ENCODE measurements at places on chromosomes 16 and 17.

DNA sequence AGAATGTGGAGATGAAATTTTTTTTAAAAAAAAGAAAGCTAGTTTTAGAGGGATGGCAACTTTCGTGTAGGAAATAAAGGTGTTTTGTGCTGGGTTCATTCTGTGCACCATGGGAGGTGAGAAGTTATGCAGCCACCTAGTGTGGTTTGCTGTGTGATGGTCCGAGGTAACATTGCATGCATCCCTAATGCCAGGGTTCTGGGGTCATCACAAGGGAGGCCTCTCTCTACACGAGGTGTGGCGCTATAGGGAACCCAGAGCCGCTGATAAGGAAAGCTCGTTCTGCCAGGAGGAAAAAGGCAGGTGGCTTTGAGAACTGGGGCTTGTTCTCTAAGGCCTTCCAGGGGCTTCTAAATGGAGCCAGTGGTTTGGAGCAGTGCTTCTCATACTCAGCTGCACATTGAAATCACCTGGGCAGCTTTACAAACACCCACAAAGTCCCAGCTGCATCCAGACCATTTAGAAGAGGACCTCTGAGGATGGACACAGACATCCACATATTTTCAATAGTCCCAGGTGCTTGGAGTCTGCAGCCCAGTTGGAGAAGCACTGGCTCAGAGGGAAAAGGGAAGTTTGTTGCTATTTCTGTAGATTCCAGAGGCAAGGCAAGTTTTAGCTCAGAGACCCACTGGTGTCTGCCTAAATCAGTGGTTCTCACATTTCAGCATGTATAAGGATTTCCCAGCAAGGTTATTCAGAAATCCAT is 43.5 kb downstream of the VPS35L start:
- DNase-seq, result no peak

DNA sequence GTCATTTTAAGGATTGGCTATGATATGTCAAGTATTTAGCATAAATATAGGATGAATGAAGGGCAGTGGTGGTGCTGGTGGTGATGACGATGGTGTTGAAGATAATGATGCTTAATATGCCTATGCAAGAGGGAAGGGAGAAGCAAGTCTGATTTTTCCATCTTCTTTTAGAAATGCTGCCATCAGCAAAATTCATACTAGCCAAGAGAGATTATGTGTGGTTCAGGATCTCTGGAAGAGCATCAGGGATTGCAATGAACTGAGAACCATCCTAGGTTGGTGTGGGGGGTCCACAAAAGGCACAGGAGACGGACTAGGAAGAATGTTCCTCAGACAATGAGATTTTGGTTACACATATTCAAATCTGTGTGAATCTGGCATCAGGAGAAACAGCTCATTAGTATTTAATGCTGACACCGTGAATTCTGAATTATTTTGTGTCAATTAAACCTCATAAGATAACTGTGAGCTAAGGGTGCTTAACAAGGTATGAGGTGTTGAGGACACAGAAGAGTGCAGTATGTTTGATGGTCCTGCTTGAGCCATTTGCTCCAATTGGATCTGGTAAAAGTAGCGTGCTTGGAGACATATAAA is 1120.8 kb upstream of the GOT2 start:
- DNase-seq, result no peak

DNA sequence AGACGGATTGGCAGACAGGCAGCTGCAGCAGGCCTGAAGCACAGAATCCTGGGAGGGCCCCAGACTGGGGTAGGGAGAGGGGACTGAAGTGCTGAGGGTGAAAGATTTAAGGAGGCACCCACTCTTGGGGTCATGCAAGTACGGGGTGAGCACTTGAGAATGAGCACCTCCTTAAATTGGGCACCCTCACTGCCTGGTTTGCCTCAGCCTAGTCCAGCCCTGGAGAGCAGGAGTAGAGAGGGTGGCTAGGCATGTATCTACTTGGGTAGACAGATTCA is 154.1 kb upstream of the CDC42EP4 start:
- no peak for DNase-seq

DNA sequence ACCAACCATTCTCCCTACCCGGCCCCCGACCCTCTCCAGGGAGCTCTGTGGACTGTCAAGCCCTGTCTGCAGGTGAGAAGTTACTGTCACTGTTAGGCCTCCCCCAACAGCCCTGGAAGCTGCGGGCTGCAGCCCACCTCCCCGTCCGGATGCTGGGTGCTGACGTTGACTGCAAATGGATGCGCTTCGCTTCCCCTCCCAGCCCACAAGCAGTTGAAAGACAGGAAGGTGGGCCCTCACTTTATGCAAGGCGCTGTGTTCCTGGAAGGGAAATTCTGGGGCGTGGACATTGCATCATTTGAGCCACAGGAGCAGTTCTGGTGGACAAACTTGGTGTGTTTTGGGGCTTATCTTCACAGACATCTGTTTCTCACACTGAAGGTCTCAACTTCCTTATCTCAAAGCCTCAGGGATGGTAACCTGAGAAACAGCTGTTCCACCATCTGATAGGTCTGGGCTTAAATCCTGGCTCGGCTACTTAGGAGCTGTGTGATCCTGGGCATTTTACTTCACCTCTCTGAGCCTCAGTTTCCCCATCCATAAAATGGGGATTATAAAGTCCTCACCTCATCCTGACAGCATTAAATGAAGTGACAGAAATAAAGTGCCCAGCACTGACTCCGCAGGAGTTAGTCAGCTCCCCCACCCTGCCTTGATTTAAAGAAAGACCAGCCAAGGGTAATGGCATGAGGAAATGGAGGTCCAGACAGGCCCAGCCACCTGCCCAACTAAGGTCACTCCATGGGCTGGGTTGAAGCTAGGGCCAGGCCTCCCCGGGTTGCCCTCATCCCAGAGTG is 4.6 kb upstream of the DRC7 start:
- DNase-seq, result no peak

DNA sequence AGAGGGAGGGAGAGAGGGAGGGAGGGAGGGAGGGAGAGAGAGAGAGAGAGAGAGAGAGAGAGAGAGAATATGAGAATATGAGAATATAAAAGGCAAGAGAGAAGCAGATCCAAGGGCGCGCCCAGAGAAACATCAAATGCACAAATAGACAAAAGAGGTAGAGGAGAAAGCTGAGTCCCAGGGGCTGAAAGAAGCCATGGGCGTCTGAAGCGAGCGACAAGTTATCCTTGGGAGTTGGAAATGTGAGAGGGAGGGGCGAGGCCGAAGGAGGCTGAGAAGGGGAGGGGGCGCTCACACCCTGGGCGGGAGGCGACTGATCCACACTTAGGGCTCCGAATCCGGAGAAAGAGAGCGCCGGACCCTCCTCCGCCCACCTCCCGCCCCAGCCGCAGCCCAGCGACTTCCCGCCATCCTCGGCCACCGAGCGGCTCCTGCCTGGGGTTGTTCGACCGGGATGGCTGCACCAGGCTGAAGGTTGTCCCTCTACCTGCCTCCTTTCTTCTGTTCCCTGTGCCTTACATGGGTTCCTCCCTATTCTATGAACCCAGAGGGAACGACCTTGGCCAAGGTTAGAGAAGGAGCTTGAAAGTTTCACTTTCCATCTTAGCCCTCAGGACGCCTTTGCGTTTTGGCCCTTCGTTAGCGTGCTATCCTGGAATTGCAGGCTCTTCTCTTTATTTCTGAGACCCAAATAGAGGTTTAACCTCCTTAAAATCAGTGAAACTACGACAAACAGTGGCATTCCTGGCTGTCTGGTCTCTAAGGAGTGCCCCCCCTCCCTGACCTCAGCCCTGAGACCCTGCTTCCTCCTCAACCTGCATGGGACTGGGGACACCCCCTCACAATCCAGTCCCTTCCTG is 21.2 kb upstream of the HOXB9 start:
- no peak for DNase-seq

DNA sequence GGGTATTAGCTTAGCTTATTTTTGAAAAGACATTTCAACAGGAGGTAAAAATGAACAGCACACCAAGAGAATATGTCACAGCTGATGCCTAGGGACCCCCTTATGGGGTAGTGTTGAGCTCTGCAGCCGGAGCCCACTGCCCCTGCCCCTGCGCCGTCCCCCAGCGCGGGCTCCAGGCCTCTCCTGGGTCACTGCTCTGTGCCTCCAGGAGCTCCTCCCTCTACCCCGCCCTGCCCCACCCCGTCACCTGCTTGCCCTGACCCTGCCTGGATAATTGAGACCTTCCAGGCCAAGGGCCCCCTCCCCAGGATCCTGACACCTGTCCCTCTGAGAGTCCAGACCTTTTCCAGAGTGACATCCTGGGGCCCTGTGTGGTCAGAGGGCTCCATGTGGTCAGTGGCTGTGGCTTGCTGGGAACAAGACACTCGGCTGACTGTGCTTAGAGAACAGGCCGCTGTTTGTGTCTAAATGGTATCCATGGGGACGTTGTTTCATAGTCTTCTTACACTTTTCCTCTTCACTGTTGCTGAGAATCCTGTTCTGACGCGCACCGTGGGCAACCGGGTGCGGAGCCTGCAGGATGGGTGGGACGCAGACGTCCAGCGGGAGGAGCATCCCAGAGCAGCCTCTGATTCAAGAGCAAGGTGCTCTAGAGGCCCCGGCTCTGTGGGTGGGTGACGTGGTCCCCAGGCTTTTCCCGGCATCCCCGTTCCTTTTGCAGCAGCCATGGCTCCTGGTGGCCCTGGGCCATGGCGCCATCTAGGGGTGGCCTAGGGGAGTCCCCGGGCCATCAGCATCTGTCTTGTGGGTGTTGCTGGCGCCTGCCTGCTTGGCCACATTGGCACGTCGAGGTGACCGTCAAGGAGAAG is 20.0 kb upstream of the WFIKKN1 start:
- peak; percentile 36 for DNase-seq

- DNase-seq, result no peak
These were observed 8.3 kb downstream of the OTOP3 start for GRCh38 chr17:74943808-74944522.

- DNase-seq, result no peak
These were observed 208.5 kb upstream of the TOX3 start for GRCh38 chr16:52755396-52755795.

DNA sequence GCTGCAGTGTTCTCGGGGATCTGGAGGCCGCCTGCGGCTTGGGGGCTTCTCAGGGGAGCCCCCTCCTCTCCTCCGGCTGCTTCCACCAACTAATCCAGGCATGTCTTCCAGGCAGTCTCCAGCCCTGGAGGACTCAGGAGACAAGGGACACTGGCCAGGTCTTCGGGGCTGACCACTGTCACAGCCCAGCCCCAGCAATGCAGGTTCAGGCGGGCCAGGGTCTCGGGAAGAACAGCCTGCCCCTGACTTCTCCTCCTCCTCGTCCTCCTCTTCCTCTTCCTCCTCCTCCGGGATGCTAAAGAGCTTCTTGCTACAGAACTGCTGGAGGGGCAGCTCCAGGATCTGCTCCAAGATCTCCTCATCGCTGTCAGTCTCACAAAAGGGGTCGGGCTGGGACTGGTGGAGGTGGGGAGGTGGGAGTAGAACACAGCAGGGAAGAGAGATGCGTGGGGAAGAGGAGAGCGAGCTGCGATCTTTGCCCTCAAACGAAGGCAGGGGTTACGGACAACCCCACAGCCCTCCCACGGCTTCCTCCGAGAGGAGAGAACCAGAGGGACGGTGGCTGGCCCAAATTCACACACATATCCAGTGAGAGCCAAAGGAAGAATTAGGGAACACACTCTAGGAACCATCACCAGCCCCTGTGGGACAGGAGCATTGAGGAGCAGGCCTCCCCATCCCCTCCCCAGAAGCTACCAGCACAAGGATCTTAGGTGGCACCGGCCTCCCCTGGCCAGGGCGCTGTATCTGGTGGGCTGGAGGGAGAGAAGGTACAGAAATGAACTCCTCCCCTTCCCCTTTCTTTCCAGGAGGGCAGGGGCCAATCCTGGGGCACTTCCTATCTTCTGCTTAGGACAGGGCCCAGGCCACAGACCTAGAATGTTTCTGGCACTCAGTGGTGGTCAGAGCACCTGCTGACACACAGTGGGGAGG is 19.3 kb downstream of the TSPOAP1 start:
- no peak for DNase-seq

- DNase-seq, result no peak
These were observed 16.7 kb downstream of the ZNF423 start for GRCh38 chr16:49839017-49839825.

GRCh38 chr16:30108059-30108850 is 5.1 kb downstream of the GDPD3 start:
- DNase-seq, result no peak

DNA sequence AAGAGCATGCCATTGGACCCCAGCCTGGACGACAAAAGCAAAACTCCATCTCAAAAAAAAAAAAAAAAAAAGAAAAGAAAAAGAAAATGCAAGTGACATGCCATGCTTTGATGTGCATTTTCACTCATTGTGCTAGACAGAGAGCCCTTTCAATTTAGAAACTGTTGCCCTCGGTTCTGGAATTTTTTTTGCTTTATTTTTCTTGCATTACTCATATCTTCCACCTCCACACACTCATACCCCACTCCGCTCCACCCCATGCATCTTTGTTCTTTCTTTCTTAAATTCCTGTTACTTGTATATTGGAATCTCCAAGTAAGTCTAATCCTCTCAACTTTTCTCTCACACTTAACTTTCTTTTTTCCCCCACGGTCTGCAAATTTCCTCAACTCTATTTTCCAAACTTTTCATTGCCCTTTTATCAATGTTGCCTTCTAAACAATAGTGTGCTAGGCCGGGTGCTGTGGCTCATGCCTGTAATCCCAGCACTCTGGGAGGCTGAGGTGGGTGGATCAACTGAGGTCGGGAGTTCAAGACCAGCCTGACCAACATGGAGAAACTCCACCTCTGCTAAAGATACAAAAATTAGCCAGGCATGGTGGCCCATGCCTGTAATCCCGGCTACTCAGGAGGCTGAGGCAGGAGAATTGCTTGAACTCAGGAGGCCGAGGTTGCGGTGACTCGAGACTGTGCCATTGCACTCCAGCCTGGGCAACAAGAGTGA is 16.8 kb upstream of the SUZ12 start:
- no peak for DNase-seq

- DNase-seq, result no peak
These were observed 29.6 kb downstream of the NTN1 start for GRCh38 chr17:9050801-9051401.

GRCh38 chr17:64125937-64126336 is 4.0 kb downstream of the ERN1 start:
- DNase-seq, result no peak

DNA sequence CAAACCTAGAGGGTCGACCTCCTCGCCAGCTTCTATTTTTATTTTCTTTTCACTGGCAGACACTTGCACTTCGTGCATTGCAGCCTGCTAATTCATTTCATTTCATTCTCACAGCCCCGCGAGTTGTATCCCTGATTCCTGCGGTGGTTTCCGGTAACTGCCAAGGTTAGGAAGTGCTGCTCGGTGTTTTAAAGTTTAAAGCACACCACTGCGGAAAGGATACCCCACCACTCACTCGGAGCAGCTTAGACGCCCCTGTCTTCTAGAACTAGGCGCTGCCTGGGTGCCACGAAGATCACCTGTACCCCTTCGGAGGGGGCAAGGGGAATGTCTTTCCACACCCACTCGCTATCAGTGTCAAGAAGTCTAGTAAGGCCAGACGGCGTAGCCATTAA is 509 bp downstream of the CNEP1R1 start:
- no peak for DNase-seq

Data from stimulated activated CD4-positive, alpha-beta T cell treated with anti-CD3 and anti-CD28 coated beads, Interleukin-1b, Interleukin-23, amount 100 ng/mL, for 1 hour (primary cell).